Activated T-cell treated with anti-CD3 and anti-CD28 coated beads, Interleukin-2, amount 50 U/mL, for 72 hours (primary cell): ENCODE measurements at places on chromosomes 2 and 18.

DNA sequence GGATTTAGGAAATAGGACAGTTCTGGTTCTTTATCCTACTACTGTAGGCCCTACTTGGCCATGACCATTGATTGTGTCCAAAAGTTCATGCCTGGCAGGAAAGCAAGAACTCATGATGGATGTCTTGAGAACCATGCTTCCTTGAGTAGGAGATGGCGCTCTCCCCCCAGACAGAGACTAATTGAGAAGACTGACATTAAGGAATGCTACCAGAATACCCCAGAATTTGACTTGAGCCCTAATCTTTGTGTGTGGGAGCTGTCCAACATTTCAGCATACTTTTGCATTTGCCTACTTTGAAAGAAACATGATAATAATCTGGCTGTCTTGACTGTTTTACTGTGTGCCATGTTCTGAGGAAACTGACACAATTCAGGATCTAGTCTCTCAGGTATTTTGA lies 23.3 kb downstream of the MAPRE3 start:
- DNase-seq = no peak

DNA sequence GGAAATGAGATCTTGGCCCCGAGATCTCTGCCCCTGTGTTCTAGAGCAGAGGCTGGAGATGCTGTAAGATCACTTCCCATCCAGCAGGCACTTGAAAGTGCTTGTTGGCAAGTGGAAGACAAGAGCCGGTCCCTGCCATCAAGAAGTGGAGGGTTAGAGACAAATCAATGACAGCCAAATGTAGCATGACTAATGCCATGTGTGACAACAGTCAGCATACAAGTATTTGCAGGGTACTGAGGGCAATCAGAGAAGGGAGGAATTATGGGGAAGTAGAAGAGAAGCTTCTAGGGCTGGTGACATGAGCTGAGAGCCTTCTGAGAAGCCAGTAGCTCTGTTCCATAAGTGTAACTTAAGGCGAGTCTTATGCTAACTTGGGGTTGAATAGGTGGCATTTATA lies 58.6 kb downstream of the TMEM17 start:
- DNase-seq = no peak

- no peak for DNase-seq
These were observed 191.2 kb downstream of the NCKAP5 start for GRCh38 chr2:133377021-133377481.

DNA sequence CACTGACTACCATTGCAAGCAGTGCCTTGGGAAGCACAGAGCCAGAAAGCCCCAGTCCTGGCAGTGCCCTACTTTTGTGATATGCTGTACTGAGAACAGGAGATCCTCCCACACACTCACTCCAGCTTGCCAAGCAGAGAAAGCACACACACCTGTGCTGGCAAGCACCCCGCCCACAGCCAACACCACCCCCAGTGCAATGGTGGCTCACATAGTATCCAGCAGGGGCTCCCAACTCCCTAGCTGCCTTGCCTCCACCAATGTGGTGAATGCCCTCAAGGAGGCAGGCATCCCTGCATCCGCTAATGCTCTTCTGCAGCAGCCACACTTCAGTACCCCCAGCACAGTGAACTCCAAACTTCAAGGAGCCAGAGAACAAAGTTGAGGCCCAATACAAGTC lies 1655.8 kb downstream of the SUCLG1 start:
- DNase-seq = no peak

DNA sequence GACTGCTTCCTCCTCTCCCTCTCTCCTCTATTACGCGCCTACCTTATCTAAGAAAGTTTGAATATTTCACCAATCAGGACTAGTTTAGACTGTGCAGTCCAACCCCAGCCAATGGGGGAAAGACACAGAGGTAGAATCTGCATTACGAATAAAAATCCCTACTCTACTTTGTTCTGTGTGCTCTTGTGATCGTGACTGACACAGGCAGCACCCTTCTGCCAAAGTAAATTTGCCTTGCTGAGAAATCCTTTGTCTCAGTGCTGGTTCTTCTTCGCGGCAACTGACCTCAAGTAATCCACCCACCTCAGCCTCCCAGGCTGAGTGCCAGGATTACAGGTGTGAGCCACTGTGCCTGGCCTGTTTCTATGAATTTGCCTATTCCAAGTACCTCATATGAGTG lies 8.6 kb upstream of the CDCA7 start:
- DNase-seq = no peak

DNA sequence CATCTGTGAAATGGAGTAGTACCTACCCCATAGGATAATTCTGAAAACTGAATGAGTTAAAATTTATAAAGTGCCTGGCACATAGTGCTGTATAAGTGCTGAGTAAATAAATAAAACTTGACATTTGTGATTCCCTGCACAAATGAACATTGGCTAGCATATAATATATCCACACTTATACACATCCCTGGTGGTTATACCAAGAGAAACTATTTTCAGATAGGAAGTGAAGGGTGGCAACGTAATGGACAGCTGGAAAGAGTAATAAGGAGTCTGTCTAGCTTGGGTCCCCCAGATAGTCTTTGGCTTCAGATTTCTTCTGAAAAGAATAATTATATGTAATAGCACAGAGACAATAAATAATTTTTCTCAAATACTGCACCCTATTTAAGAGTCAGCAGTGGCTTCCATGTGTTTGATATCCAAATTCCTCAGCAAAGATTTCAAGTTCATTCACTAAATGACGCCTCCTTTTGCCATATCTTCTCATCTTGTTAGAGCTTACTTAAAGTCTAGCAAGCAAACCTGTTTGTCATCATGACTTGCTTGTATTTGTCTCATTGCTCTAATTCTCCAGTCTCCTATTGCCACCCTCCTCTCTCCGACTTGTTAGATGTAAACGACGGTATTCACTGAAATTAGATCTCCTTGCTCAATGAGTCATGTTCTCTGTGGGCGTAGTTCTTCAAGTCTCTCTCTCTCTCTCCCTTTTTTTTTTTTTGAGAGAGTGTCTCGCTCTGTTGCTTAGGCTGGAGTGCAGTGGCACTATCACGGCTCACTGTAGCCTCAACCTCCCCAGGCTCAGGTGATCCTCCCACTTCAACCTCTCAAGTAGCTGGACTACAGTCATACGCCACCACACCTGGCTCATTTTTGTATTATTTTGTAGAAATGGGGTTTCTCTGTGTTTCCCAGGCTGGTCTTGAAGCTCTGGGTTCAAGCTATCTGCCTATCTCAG lies 8.7 kb upstream of the ADGRF3 start:
- no peak for DNase-seq

GRCh38 chr2:27001950-27002349 lies 30.8 kb upstream of the TMEM214 start:
- no peak for DNase-seq

- no peak for DNase-seq
These were observed 338.0 kb downstream of the TNS1 start for GRCh38 chr2:217664761-217665160.
